ENCODE measurements at places on chromosomes 7 and 10.

DNA sequence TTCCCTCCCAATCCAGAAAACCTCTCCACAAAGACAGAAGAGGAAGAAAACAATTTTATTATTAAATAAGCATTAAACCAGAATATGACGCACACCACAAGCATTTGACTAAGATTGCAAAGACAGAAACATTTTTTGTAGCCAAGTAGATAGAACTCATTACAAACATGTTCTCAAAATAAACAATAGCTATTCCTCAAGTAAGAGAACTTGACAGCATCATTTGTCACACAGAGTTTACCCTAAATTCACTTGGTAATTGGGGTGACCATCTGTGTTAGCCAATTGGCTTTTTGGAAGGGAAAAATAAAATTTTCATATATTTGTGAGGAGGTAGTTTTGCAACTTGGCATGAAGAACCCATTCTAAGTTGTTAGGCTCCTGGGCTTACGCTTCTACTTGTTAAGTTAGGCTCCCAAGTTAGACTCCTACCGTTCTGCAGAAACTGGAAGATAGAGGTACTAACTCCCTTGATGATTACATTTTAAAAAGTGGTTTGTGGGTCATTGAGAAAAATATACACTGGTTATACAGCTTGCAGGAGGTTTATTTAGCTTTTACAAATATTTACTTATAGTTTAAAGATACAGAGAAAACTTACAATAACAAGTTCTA, 618.6 kb upstream of the CNTNAP2 start:
- no peak for DNase-seq

GRCh38 chr10:78250313-78251015, 216.8 kb downstream of the RPS24 start:
- DNase-seq: no peak

DNA sequence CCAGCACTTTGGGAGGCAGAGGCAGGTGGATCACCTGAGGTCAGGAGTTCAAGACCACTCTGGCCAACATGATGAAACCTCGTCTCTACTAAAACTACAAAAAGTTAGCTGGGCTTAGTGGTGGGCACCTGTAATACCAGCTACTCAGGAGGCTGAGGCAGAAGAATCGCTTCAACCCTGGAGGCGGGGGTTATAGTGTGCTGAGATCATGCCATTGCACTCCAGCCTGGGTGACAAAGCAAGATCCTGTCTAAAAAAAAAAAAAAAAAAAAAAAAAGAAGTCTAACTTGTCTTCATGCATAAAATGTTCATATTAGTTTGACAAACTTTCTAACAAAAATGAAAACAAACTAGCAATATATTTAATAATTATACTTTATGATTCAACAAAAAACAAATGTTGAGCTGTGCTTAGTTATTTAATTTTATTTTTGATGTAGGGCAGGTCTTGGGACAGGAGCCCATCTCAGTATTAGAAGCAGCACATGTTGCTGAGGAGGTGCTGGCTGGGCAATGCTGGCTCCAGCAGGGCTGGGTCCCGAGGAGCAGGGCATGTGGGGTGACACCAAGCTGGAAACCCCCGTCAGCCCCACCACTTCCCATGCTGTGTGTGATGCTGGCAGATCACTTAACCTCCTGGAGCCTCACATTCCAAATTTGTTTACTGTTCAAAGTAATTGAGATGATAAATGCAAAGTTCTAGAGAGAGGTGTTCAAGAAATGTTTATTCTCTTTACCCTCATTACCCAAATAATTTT, 335.3 kb upstream of the KLF6 start:
- no peak for DNase-seq

DNA sequence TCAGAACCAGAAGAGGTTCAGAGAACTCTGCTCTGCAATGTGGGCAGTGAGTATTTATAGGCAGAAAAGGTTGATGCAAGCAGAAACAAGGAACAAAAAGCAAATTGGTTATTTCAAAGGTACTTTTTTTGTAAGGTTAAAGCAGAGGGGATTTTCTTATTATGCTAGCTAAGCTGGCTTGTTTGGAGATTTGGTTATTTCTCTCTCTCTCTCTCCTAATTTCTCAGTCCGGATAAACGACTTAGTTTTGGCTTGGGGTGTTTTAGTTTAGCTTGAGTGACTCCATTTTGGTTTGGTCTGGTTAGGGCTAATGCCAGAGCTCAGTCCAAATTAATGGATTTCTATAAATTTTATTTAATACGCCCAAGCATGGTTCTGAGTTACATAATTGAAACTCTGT, 566.8 kb downstream of the SH2D4B start:
- DNase-seq: no peak

DNA sequence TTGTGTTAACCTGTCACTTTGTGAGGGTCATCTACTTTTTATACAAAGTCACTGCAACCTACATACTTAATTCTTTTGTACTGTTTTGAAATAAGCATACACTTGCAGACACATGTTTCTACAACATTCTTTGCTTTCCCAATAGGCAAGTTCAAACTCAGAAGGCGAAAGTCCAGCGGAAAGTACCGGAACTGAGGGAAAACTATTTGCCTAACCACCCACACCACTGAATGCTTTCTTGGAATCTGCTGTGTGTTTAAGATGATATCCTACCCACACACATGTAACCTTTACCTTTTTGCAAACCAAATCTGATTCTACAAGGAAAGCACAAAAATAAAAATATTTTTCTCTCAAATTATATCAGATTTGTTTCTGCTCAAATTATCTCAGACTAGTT, 139.4 kb upstream of the AGR3 start:
- DNase-seq: no peak

DNA sequence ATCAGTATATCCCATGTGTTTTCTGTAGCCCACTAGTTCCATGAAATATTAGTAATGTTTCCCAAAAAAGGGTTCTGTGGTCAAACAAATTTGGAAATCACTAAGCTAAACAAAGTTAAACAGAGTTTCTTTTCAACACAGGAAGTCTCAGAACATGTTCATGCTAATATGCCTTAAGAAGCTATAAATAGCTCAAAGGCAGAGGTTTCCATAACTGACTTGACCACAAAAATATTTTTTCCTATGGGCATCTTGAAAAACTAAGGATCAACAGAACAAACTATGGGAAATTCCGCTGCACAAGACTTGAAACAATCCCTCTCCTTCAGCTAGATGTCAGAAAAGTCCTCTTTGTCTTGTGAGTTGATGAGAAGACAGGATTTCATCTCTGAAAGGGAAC, 59.7 kb downstream of the SEM1 start:
- DNase-seq: no peak

- no peak for DNase-seq
Observed at GRCh38 chr10:75825661-75826060, 394.2 kb downstream of the LRMDA start.

DNA sequence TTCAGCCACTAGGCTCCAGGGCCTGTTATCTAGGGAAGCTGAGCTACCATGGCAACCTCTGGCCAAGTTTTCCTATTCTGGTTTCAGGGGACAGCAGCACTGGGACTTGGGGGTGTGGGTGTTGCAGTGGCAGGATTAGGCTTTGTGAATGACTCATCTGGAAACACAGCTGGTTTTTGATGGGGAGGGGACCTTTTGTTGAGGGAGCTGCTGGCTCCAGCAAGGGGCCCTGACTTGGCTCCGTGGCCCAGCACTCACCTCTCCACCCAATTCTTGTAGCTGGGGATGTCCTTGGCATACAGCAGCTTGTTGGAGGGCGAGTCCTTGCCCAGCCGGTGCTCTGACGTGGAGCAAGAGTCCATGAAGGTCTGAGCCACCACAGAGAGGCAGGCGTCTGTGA, 435.9 kb downstream of the PLXNA4 start:
- no peak for DNase-seq

DNA sequence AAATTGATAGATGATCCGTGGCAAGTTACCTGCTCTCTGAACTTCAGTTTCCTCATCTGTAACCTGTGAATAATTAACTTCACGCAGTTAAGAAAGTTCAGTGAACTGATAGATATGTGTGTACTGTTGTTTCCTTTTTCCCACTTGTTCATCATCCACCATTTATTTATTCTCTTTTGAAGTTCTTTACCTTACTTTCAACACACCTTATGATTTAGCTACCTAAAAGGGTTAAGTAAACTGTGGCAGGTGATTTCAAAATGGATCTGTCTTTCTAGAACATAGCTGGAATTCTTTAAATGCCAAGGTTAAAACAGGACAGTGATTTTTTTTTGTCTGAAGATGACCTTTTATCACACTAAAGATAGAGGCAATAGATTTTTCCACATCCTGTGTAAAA, 27.4 kb upstream of the MALRD1 start:
- DNase-seq: no peak

GRCh38 chr7:56174346-56174874, 58.2 kb upstream of the NUPR2 start:
- DNase-seq: no peak

- DNase-seq: no peak
Observed at GRCh38 chr7:123538189-123538714, 3.9 kb upstream of the IQUB start.

- peak; percentile 37 for DNase-seq
Observed at GRCh38 chr10:128557149-128557710, 431.0 kb upstream of the MKI67 start.

DNA sequence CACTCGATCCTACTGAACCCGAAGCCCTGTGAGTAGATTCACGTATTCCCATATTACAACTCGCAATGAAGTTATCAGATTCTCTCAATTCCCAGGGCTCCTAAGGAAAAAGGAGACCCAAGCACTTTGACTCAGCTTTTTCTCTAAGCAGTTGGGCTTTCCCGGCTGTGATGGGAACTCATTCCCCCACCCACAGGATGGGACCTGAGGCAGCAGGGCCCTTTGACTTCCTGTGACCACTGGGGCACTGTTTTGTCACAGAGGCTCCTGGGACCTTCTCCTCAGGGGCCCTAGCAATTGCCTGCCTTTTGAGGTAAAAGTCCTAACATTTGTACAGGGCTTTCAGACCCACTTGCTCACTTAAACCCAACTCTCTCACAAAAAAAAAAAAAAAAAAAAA, 122.8 kb upstream of the PDLIM1 start:
- no peak for DNase-seq

GRCh38 chr10:78589687-78590086, 479.1 kb upstream of the ZMIZ1 start:
- peak; percentile 53 for DNase-seq

GRCh38 chr10:47283848-47284247, 16.1 kb upstream of the GDF10 start:
- DNase-seq: peak; percentile 33

DNA sequence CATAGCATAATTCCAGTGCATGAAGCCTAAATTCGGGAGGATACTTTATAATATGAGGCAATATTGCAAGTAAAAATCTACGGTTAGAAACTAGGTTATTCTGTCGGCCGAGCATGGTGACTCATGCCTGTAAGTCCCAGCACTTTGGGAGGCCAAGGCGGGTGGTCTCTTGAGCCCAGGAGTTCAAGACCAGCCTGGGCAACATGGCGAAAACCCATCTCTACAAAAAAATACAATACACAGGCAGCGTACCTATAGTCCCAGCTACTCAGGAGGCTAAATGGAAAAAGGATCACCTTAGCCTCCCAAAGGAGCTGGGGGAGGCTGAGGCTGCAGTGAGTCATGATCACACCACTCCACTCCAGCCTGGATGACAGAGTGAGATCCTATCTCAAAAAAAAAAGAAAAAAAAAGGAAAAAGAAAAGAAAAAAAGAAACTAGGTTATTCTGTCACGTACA, 14.2 kb downstream of the SKAP2 start:
- peak; percentile 69 for DNase-seq
